ENCODE measurements at places on chromosomes 6 and 20.

DNA sequence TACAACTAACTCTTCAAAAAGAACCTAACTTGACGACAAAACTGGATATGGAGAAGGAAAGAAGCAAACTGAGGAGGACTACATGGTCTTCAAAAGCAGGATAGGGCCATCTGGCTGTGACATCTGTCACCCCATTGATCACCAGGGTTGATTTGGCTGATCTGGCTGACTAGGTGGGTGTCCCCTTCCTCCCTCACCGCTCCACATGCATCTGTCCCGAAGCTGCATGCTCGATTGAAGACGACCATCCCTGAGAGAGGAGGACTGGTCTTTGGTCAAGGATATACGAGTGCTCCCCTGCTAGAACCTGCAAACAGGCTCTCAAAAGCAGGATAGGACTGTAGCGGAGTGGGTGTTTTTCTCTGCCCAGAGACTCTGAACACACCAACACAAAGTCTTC, 21.7 kb downstream of the CPNE1 start:
- DNase-seq: no peak

DNA sequence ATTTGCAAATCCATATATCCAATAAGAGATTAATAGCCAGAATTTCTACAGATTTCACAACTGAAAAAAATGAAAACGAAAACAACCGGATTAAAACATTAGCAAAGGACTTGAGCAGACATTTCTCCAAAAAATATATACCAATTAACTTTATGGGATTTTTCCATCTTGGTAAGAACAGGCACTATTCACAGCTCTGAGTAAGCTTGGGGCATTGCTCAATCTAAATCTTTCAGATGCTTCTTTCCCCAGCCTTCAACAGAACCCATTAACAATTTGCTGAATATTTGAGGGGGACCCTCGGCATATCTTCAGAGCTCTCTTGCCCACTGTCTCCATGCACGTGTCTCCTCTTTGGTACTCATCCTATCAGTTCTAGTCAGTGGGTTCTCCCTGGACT, 111.7 kb upstream of the CD93 start:
- DNase-seq: no peak

GRCh38 chr6:118083711-118084110, 176.6 kb downstream of the SLC35F1 start:
- no peak for DNase-seq

DNA sequence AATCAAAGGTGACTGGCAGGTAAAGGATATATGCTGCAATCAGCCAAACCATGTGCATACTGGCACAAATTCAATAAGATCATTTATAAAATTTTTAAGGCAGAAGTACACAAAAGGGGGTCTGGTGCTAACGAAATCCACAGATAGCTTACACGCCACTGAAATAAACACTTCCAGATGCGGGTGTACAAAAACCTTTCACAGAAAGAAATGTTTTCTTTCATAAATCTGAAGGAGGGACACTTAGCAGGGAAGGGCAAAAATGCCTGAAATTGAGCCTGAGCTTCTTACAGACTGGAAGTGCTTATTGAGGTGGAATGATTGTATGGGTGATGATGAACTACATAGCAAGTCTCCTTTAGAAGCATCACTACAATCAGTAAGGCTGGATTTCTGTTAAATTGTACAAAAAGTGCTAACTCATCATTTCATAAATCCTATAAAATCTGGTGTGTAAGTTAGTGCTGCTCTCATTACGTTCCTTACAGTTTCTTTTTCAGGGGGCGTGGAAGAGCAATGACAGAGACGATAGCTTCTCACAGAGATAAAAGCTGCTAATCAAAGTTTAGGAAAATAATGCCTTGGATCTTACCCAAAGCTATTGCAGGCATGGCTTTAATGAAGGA, 409.3 kb upstream of the RUNX2 start:
- no peak for DNase-seq

DNA sequence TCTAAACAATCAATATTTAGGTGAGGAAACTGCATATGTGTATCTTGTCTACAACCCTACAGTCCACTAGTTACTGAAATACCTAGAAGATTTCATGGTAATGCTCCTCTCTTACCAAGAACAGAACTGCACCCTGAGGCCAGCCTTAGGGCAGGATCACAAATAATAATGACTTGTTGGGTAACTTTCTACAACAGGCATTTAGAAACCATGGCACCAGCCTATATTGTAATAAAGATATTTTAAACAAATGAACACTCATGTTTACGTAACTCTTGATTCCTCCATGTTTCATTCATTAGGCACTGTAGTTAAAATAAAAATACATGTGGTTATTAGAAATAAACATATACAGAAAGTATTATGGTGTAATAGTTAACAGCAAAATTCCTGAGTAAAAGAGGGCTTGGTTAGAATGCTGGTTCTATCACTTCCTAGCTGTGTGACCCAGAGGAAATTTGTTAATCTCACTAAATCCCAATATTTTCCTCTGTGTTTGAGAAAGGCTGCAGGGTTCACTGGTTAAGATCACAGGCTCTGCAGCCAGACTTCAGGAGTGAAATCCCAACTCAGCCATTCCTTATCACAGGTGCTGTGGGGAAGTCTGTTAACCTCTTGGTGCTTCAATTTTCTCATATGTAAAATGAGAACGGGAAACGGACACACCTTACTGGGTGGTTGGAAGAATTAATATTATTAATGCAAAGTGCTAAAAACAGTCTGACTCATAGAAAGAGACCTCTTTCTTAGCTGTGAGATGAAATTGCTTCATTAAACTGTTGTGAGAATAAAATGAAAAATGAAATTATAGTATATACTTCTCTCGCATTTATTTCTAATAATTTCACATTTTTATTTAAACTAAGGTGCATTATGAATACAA, 8.5 kb downstream of the HMGN3 start:
- DNase-seq: no peak

- no peak for DNase-seq
These were observed 67.2 kb downstream of the PKIB start for GRCh38 chr6:122677406-122677805.

DNA sequence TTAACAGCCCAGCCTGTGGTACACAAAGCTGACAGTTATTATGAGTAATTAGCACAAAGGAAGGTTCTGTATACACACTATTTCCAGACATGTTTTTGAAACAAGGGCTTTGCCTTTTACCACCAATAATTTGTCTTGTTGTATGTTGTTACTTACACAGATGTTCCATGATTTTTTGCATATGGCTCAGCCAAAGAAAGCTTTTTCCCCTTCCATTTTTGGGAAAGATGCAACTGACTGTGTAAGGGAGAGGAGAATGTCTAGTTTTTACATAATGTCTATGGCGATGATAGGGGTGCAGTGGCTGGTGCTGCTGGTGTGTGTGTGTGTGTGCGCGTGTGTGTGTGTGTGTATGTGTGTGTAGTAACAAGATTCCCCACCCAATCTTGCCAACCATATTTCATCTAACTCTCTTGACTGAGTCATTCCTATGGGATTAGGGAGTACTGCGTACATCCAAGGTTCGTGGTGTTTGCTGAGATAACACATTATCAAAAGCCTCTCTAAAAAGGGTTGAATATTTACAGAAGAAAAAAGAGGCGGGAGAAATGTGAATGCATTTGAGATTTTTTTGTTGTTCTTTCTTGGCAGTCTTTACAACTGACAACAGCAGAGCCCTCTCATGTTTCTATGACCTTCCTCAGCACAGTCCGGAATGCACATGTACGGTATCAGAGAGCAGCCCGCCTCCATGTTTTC, 192.2 kb downstream of the GMPR start:
- no peak for DNase-seq

- peak; percentile 7 for DNase-seq
These were observed 927 bp upstream of the MANEA start for GRCh38 chr6:95576218-95576997.

DNA sequence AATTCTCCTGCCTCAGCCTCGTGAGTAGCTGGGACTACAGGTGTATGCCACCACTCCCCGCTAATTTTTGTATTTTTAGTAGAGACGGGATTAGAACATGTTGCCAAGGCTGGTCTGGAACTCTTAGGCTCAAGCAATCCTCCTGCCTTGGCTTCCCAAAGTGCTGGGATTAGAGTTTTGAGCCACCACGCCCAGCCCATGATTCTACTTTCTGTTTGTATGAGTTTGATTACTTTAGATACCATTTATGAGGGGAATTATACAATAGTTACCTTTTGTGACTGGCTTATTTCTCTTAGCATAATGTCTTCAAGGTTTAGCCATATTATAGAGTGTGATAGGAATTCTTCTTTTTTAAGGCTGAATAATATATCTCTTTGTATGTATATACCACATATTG, 555.4 kb upstream of the FLRT3 start:
- DNase-seq: no peak

GRCh38 chr20:2894221-2894620, 20.9 kb downstream of the PTPRA start:
- no peak for DNase-seq

- no peak for DNase-seq
These were observed 3.0 kb downstream of the CCN2 start for GRCh38 chr6:131947986-131948661.

DNA sequence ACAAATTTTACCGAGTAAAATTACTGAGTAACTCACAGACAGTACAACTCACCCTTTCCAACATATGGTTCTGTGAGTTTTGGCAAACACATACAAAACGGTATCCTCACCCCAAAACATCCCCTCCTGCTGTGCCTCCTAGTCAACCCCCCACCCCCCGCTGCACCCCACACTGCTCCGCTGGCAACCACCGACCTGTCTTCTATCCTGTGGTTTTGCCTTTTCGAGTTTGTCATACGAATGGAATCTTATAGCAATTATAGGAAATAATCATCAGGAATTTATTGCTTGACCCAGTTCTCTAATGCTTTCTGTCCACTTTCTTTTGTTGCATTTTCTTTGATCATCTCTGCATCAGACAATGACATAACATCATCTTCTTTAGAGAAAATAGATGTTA, 312.3 kb downstream of the KIF16B start:
- no peak for DNase-seq

DNA sequence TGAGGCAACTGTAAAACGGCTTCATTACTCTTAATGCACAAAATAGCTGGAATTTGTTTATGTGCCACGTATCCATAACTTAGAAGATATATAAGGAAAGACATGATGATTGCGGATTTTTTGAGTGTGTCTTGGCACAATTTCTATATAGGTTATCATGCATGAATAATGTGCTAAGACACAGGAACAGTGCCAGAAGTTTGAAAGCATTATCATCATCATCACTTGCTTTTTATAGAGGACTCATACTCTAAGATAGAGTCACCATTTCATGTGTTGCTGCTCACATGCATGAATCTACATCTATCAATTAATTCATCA, 113.4 kb downstream of the ELOVL4 start:
- DNase-seq: no peak

DNA sequence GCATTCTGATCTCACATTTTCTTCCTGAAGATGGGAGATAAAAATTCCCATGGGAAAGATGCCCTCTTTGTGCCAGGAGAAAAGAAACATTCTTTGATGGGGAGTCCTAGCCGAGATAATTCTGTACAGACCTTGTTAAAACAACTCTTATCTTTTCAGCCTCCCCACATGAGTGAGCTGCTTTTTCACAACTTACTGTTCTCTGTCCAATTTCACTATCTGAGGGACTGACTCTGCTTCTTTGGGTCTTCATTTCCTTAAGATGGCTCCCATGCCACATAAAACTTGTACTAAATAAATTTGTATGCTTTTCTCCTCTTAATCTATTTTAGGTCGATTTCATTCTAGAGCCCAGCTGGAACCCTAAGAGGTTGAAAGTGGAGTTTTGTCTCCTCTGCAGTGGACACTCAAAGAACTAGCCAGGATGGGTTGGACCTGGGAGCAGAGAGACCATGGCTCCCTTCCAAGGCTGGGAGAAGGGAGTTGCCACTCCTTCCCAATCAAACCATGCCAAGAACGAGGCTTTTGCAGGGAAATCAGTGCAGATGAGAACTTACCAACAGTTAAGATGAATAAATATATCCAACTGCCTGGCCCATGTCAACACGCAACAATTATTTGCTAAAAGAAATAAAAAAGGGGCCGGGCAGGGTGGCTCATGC, 285.8 kb upstream of the SULF2 start:
- DNase-seq: no peak

GRCh38 chr20:45495501-45495941, 19.9 kb downstream of the SPINT3 start:
- DNase-seq: no peak

DNA sequence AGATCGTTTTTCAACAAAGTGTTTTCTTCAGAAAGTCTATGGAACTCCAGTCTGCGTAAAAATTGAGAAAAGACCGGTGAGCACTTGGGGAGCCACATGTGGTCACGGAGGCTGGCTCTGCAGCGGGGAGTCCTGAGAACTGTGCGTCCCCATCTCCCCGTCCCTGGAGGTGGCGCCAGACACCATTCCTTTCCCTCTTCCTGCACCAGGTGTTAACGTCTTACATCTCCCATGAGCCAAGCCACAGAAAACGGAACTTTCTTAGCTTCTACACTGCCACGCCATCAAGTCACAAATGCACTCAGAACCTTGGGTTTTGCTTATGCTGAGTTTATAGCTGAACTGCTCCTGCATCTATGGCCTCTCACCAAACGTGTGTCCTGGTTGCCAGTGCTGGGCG, 62.6 kb downstream of the GINS1 start:
- DNase-seq: peak; percentile 16

DNA sequence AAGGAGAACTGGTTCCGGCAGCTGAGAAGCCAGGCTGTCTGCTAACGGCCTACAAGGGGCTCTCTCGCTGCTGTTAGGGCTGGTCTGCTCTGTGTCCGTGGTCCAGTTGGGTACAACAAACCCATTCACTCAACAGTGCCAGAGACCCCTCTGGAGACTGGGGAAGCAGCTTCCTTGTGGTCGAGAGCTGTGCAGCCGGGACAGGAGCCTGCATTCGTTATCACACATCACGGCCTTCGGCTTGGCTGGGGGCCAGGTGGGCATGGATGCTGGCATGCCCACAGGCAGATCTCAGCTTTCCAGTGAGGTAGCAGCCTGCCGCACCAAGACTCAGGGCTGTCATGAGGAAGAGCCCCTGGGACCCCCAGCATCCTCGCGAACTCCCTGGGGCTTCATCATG, 124.7 kb downstream of the PREX1 start:
- no peak for DNase-seq

DNA sequence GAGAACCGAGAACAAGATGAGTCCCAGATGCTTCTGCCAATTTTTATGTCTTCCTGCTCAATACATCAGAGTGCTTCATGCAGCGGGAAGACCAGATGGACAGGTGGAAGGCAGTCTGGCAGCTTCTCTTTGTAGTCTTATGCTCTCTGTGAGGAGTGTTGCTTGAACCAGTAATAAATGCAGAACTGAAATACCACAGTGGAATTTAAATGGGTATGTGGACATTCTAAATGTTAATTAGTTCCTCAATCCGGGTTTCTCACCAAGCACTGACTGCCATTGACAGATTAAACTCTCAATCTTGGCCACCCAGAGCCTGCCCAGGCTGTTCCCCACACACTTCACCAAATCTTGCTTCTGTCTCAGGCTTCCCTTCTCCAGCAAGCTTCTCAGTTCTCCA, 695.5 kb upstream of the CHD6 start:
- DNase-seq: no peak

GRCh38 chr6:87826424-87826823, 124.4 kb upstream of the AKIRIN2 start:
- no peak for DNase-seq
